ENCODE measurements at places on chromosomes 12 and 14. TPM values are rescaled to one million over a fixed set of nuclear protein-coding genes. Genes with fewer than 3 reads are reported as not detected.

Gene GPR84
- 0.96 TPM for polyA plus RNA-seq

Gene KLRC1
- polyA plus RNA-seq = 0.82 TPM

Gene MRPL42
- 30.6 TPM for polyA plus RNA-seq

Gene DHH
- 2.7 TPM for polyA plus RNA-seq

Gene PZP
- 0.28 TPM for polyA plus RNA-seq

Gene KIAA0586
- polyA plus RNA-seq = 9.5 TPM

Gene FAM186B
- polyA plus RNA-seq = 0.25 TPM

Gene DEPDC4
- polyA plus RNA-seq = 0.92 TPM

Gene BHLHE41
- 10.1 TPM for polyA plus RNA-seq

Gene RPL10L
- not detected for polyA plus RNA-seq

Gene PLXNC1
- polyA plus RNA-seq = 1.8 TPM

Gene PSME2
- polyA plus RNA-seq = 97.7 TPM

All from urinary bladder (tissue), 4 donors.